ENCODE measurements at places on chromosomes 7 and 10. TPM values are rescaled to one million over a fixed set of nuclear protein-coding genes. Genes with fewer than 3 reads are reported as not detected.

- ATAC-seq, result no peak
Observed at GRCh38 chr10:30432622-30433305, 1.2 kb upstream of the MAP3K8 start.

DNA sequence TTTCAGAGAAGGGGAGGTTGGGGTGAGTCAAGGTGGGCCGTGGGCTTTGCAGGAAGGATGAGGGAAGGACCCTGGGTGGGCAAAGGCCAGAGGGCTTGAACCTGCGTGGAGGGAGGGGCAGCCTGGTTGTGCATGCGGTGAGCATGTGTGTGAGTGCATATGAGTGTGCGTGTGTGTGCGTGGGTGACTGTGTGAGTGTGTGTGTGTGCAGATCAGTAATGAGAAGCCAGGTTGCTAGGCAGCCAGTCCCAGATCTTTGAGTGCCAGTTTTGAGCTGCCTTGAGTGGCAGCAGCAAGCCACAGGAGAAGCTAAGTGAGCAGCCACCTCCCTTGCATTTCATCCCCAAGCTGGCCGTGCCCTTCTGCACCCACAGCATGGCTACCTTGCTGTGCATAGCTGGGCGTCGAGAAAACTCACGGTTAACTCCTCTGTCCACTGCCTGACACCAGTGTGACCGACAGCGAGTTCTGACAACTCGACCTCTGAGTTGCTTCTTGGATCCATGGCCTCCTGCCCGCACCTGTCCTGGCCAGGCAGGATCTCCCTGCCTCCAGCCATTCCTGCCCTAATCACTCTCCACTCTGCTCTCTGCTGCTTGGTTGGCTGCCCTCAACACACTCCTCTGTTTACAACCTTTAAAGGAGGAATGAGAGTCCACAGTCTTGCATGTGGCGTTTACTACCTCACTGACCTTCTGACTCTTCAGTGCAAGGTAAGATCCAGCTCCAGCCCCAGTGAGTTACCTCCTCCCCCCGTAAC lies 775.4 kb downstream of the TYW1 start:
- ATAC-seq, result no peak

DNA sequence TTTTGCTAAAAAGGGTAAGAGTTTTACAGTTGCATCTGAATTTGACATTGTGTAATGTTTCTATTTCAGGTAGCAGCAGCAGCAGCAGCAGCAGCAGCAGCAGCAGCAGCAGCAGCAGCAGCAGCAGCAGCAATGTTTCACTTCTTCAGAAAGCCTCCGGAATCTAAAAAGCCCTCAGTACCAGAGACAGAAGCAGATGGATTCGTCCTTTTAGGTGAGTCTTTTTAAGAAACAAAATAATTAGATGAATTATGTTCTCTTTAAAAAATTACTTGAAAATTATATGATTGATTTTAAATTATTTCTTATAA lies 32.6 kb downstream of the UMAD1 start:
- no peak for ATAC-seq

- ATAC-seq, result no peak
Observed at GRCh38 chr7:108016841-108017775, 14.1 kb upstream of the LAMB1 start.

DNA sequence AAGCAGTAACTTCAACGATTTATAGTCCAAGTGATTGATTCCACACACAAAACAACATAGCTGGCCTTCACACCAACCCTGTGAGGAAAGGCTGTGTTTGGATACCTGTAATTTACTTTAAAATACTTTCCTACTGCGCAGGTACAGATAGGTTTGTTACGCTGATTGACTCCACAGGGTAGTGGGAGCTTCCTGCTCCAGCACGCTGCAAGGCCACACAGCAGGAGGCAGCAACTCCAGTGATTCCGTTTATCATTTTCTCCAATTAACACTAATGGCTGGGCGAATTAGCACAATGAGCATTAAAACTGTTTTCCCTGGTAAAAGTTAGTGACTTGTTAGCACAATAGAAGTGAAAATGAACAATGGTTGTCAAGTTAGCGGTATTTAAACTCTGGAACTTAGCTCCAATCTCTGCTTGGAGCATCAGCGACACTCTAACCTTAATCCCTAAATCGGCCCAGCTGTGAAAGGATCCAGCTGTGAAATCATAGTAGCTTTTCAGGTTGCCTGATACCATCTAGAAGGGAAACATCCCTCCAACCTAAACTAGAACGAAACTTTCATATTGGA lies 959 bp downstream of the DCLRE1C start:
- ATAC-seq, result no peak

DNA sequence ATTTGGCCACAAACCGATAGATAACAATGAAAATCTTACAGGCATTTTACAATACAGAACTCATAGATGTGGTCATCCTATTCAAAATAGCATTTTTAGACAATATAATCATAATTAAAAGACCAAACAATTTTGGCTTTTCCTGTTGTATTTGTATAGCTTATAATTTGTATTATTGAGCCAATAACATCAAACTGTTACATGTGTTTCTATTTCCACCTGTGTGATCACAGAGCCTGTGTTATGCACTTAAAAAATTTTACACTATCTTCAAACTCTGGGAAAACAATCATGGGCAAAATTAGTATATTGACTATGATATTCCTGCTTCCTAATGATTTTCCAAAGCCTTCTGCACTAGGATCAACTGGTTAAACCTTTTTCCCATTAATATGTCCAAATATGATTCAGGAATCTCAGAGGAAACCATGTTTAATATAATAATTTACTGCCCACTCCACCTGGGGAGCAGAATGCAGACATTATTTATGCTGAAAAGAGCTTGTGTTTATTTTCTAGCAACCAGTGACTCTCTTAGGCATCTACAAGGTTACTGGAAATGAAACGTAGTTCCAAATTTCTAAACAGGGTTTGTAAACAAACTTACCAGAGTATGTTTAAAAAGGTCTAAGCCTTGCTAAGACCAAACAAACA lies 1.7 kb downstream of the RHOBTB1 start:
- no peak for ATAC-seq

GRCh38 chr7:129074361-129074871 lies 19.5 kb upstream of the TNPO3 start:
- ATAC-seq, result no peak

GRCh38 chr7:221978-222715 lies 29.8 kb downstream of the FAM20C start:
- ATAC-seq, result peak; percentile 1

DNA sequence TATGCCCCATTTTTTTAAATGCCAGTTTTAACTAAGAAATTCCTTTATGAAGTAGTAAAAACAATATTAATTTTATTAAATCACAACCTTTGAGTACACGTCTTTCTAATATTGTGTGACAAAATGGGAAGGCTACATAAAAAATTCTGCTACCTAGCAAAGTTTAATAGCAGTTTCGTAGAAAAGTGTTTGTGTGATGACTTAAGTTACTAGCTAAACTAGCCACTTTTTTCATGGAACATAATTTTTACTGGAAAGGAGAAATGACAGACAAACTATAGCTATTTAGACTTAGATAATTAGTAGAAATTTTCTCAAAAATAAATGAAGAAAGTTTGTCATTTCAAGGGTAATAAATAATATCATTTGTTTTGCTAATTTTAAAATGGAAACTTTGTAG lies 153.1 kb downstream of the GPAM start:
- ATAC-seq, result no peak

DNA sequence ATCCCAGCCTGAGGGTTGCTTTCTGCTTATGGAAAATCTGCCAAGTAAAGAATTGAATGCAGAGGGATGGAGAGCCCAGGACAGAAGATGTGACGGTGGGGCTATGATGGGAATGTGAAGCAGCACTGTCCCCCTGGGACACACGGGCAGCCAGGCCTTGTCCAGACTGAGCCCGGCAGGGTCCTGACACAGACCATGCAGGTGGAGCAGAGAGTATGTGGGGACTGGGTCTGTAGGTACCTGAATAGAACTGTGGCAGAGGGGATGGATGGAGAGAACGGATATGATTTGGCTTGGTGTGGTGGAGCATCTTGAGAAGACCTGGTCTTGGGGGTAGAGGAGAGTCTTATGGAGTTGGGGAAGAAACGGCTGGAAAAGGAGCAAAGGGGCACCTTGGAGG lies 732 bp upstream of the LRRC18 start:
- no peak for ATAC-seq

DNA sequence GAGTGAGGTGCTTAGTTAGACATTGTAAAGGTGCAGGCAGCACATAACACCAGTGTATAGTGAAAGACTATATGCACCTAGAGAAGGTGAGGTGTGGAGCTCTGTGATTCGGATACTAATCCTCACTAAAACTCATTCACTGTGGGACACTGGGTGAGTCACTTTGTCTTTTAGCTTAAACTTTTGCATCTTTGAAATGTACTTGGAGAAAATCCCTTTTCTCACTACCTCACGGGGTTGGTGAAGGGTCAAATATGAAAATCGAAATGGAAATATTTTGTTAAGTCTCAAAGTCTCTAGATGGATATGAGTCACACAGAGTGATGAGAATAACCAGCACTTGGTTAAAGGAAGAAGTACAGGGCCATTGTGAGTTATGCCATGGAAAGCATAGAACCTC lies 38.0 kb downstream of the MDFIC start:
- no peak for ATAC-seq

GRCh38 chr10:111211706-111212105 lies 134.9 kb downstream of the ADRA2A start:
- ATAC-seq, result no peak

DNA sequence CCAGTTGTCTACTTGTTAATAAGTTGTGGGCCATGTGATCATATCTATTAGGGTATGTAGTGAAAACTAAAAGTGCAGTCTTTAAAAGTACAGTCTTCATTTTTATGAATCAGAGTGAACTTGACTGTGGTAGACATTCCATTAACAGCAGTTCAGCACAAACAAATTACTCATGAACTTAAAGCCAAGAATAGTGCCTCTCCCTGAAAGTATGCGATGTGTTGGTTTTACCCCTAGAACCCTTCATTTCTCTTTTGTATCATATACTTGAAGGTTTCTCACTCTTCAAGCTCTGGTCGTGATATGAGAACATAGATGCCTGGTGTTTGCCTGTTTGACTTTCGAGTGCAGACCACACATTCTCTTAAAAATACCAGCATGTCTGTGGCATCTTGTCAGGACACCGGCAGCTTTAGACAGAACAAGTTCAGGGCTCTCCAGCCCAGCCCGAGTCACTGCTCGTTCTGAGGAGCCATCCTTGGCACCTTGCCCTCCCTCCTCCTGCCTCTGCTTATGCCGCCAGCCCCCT lies 159.3 kb downstream of the LCOR start:
- peak; percentile 58 for ATAC-seq

DNA sequence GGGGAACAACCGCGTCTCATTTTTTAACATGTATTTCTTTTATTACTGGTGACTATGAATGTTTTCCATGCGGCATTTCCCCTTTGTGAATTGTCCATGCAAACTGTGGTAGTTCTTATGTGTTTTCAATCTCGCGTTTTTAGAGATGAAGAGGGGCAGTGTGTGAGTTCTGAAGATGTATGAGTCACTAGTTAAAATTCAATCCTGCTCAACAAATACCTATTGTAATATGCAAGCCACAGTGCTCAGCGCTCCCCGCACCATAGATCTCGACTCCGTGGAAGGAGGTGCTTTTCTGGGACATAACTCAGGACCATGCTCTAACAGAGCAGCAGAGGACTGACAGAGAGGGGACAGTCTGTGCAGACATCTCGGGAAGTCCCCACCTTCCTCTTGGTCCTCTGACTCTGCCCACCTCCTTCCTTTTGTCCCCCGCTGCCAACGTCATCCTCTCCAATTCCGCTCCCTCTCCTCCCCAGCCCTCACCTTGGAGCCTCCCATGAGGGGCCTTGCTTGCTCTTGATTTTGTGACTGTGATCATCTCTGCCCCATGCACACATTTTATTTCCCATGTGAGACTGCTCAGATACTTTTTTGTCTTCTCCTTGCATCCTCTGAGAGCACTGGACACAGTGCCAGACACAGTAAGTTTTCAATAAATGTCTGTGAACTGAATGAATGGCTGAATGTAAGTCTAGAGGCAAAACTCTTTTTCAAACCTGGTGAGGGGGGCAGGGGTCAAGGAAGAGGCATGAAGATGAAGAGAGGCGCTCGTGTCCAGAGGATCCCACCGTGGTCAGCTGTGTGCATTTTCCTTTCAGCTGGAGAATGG lies 42.7 kb upstream of the PLEKHA1 start:
- peak; percentile 90 for ATAC-seq

DNA sequence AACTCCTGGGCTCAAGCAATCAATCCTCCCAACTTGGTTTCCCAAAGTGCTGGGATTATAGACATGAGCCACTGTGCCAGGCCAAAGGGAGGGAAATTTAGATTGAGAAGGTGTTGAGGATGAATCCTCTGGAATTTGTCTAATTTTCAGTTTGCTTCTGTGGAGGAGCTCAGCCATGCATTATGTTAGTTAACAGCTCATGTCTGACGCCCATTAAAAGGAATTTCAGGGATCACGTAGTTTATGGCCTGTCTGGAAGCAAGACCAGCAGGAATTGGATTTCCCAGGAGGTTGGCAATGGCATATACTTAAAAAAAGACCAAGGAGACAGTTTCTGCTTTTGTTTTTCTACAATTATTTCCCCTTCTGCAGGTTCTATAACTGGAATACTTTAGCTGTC lies 165.7 kb downstream of the OTUD1 start:
- ATAC-seq, result no peak

DNA sequence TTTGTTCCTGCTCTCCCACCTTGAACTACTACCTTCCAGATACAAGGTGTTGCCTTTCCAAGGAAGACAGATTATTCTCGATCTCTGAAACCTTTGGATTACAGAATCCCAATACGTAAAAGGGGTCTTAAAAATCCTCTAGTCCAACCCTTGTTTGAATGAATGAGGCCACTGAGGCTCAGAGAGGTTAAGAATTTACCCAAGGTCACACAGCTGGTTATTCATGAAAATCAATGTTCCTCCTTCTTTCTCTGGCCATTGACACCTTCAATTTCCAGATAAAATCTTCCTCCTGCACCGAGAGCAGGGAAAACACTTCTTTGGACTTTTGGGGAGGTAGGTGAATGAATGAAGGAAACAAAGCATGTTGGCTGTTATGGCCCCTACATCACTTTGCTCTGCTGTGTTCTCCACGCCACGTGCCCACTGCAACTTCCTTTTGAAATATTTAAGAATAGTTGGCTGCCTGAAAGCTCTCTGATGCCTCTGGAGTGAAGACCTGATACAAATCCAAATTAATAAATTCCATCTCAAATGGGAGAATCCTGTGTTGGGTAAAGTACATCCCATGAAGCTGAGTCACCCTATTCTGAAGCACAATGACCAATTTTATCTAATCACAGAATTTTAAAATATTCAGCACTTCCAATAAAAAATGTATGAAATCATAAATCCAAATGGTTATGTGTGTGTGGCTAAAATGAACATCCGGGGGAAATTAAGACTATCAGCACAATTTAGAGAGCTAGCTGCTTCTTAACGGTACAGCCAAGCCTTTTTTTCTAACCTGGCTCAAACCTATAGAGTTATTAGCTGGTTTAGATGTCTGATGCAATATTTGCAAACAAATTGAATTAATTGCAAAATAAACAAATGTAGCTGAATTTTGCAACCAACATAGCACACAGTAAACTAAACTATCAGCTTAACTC lies 7.3 kb downstream of the SVIL start:
- no peak for ATAC-seq

COBL gene
- total RNA-seq, result 0.76 TPM

CEP41 gene
- 14.4 TPM for total RNA-seq

ATG9B gene
- total RNA-seq, result 7.4 TPM

NPC1L1 gene
- total RNA-seq, result 0.15 TPM

CTAGE8 gene
- 0.16 TPM for total RNA-seq

CH25H gene
- 7.4 TPM for total RNA-seq
